Subcutaneous preadipocyte (primary cell): ENCODE measurements at places on chromosomes 4 and X. TPM values are rescaled to one million over a fixed set of nuclear protein-coding genes. Genes with fewer than 3 reads are reported as not detected.

Gene AMBN
- not detected in 2 replicates for total RNA-seq

Gene RTL9
- total RNA-seq, result 0.39 and 0.73 TPM in 2 replicates

Gene STOX2
- under 0.01 and 0.39 TPM in 2 replicates for total RNA-seq

Gene ZBED1
- total RNA-seq, result 27.6 and 34.0 TPM in 2 replicates

Gene SSX4B
- total RNA-seq, result not detected in 2 replicates

Gene AVPR2
- total RNA-seq, result not detected in 2 replicates

Gene AFP
- 0.73 TPM in 1 of 2 replicates, not detected in the other for total RNA-seq

Gene TEX13D
- total RNA-seq, result not detected in 2 replicates

Gene DACH2
- not detected in 2 replicates for total RNA-seq

Gene IL21
- not detected in 2 replicates for total RNA-seq

Gene TIGD4
- under 0.01 and 0.20 TPM in 2 replicates for total RNA-seq

Gene MUC7
- total RNA-seq, result not detected in 2 replicates

Gene SAT1
- total RNA-seq, result 32.6 and 47.4 TPM in 2 replicates

Gene C4orf51
- total RNA-seq, result not detected in 2 replicates

Gene CCDC120
- total RNA-seq, result 0.37 and 0.39 TPM in 2 replicates

Gene F8A1
- 4.8 and 5.1 TPM in 2 replicates for total RNA-seq

Gene SHROOM2
- under 0.01 TPM in 1 of 2 replicates, not detected in the other for total RNA-seq

Gene HAND2
- total RNA-seq, result 9.9 and 15.4 TPM in 2 replicates

Gene FAM114A1
- total RNA-seq, result 255 and 266 TPM in 2 replicates

Gene SNCA
- 0.37 TPM in 1 of 2 replicates, not detected in the other for total RNA-seq

Gene TLL1
- total RNA-seq, result under 0.01 TPM in 1 of 2 replicates, not detected in the other

Gene CHST7
- 16.9 and 22.7 TPM in 2 replicates for total RNA-seq

Gene ARHGAP6
- 26.1 and 29.7 TPM in 2 replicates for total RNA-seq

Gene XIAP
- 23.1 and 24.6 TPM in 2 replicates for total RNA-seq

Gene TEX13C
- not detected in 2 replicates for total RNA-seq
